Eye (tissue), 1 donor: ENCODE measurements at places on chromosomes 1 and 21.

DNA sequence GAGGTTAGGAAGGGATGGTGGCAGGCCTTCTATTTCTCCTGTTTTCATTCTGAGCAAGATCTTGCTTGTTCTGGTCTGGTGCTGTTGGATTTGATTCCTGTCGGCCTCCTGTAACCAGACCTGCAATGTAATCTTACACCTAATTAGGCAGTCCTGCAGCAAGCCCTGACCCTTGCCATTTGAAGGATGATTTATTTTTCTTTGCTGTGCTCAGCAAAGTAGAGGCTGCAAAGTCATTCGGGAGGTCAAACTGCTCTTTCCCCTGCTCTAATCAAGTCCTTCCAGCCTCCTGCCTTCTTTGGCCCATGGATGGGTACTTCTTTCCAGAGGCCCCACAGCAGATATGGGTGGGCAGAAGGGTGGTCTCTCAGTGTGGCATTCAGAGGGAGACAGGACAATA, 417.7 kb upstream of the USP24 start:
- no peak for DNase-seq

DNA sequence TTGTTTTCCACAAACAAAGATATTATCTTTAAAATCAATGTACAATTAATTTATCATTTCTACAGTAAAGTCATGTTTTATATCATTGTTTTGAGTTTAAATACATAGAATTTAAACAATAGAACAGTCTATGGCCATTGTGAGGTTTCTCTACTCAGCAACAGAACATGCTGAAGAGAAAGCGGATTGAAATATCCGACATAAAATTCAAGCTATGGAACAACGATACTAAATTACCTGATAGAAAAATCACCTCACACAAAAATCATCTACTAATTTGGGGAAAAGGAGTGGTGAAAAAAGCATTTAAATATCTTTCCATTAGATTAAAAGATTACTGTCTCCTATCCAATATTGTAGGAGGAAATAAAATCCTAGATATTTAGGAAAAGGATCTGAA, 12.6 kb downstream of the CDKN2C start:
- DNase-seq: no peak

GRCh38 chr1:218917656-218918055, 256.0 kb upstream of the LYPLAL1 start:
- no peak for DNase-seq

- DNase-seq: no peak
Measured at GRCh38 chr21:37436174-37436573, 69.6 kb downstream of the DYRK1A start.

DNA sequence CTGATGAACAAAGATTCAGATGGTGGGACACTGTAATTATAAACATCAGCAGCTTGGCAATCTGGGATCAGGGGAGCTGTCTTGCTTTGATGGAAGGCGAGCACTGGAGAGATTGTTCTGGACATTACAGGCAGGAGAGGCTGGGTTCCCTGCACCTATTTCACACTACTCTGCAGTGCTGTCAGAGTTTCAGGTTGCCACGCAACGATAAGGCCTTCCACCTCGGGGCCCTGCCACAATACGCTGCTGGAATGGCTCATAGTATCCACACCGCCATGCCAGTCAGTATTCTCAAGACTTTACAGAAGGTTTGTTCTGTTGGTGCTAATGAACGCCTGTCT, 96.8 kb downstream of the GLIS1 start:
- no peak for DNase-seq

GRCh38 chr1:242006976-242007375, 8.1 kb upstream of the MAP1LC3C start:
- DNase-seq: no peak

DNA sequence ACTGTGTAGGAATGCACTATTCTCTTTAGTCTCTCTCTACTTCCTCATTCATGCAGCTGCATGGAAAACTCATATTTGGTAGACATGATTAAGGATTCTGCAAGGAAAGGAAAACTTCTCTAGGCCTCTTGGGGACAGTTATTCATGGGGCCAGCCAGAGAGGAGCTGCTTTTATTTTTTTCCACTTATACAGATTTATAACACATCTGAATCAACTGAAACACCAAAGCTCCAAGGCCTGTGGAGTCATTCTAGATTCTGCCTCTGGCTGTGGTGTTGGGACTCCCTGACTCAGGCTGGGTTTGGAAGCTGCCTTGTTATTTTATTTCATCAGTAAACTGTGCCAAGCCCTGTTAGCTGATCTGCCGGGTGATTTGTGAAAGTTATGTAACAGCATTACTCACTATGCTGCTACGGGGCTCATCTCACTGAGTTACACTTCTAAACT, 83.9 kb upstream of the EDEM3 start:
- peak; percentile 57 for DNase-seq

- no peak for DNase-seq
Measured at GRCh38 chr1:79198832-79199231, 192.3 kb upstream of the ADGRL4 start.

- DNase-seq: no peak
Measured at GRCh38 chr1:179857009-179857408, 20.6 kb downstream of the TOR1AIP2 start.

DNA sequence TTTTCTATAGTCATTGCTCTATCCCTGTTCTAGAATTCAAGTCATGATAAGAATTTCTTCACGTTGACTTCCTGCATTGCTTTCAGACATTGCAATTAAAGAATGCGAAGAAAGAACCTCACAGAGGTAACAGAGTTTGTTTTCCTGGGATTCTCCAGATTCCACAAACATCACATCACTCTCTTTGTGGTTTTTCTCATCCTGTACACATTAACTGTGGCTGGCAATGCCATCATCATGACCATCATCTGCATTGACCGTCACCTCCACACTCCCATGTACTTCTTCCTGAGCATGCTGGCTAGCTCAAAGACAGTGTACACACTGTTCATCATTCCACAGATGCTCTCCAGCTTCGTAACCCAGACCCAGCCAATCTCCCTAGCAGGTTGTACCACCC, 10.6 kb downstream of the APCS start:
- DNase-seq: peak; percentile 14

- DNase-seq: no peak
Measured at GRCh38 chr1:246383239-246383589, 123.9 kb downstream of the SMYD3 start.

DNA sequence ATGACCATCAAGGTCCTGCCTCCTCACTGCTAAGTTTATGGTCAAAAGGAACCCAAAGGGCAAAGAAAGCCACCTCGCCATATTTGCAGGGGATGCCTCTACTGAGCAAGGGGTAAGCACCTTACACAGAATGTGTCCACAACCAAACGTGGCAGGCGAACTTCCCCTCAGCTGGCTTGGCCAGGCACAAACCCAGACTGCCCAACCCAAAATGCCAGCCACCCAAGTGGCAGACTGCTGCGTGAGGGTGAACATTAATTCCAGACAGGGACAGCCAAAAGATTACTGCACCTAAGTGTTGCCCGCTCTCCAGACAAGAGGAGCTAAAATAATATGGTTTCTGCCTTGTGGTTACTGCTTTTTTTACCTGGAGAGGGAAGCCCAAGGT, 16.0 kb downstream of the ZNF697 start:
- no peak for DNase-seq

- no peak for DNase-seq
Measured at GRCh38 chr1:37509181-37509580, 5.4 kb downstream of the MEAF6 start.

- no peak for DNase-seq
Measured at GRCh38 chr1:109827466-109827865, 63.7 kb upstream of the EPS8L3 start.

GRCh38 chr1:76607717-76608116, 259.6 kb upstream of the ST6GALNAC5 start:
- no peak for DNase-seq

GRCh38 chr1:158930504-158930903, 848 bp upstream of the PYHIN1 start:
- DNase-seq: no peak

- DNase-seq: peak; percentile 37
Measured at GRCh38 chr1:154344977-154345837, 19.9 kb downstream of the ATP8B2 start.

DNA sequence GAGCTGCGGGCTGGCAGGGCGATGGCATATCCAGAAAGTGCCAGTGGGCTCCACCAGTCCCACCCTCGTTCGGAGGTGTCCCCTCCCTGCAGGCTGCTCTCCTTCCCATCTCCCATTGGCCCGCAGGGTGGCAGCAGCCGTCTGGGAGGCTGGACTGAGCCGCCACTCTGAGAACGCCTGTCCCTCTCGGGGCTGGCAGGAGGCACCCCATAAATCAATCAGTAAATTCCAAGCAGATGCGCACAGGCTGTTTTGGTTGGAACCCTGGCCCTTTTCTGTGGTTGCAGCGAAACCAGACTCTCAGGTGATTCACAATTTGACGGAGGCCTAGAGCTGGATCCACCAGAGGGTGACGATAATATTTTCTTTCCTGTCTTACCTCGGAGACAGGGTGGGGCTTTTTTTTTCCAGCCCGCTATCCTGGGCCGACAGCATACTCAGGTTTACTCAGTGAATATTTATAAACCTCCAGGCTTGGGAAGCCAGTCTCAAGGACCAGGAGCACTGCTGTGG, 99.7 kb downstream of the GLIS1 start:
- no peak for DNase-seq

DNA sequence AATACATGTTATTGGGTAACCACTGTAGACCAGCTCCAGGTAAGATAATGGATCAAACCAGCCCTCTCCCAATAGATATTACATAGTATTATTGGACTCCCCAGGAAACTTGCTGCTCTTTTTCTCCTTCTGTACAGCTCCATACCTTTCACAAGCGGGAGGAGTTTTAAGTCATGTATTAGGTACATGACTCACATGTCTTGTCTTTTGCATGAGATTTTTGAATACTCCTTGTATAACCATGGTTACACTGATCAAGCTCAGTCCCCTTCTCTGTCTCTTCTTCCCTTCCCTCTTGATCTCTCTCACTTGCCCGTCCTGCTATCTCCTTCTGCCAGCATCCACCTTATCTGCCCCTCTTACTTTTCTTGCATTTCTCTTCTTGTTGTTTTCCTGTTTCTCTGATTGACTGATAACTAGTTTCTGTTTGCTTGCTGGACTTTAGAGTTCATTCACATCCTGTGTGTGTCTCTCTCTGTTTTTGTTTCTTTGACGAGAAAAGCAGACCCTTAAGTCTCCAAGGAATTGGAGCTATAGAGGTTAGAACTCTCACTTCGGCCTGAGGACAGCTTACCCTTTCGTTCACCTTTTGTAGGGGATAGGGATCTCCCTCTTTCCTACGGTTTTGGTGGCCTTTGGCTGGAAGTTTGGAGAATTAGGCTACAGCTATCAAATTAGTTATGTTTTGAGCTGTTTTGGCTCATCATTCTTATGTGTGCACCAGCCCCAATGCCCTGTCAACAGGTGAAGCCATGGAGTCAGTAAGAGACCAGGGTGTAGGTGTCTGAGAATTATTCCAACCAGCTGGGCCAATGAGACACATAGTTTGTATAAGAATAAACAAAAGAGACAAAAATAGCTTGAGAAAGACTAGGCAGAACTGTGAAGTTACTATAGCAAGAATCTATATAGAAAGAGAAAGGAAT, 49.0 kb upstream of the ASB17 start:
- no peak for DNase-seq

DNA sequence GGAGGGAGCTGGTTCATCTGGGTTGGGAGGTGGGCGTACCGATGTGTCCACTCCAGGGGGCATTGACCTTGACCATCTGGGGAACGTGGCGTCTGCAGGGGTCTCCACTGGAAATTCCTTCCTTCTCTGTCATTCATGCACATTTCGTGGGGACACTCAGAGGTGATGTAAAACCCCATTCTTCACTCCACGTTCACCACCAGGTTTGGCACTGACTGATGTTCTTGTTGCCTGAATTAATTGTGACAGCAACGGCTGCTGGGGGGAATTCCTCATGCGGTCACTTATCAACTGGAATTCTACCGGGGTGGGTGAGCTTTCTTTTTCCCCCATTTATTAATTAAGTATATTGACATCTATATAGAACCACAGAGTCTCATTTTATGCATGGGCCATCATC, 18.1 kb upstream of the POFUT2 start:
- DNase-seq: peak; percentile 63

DNA sequence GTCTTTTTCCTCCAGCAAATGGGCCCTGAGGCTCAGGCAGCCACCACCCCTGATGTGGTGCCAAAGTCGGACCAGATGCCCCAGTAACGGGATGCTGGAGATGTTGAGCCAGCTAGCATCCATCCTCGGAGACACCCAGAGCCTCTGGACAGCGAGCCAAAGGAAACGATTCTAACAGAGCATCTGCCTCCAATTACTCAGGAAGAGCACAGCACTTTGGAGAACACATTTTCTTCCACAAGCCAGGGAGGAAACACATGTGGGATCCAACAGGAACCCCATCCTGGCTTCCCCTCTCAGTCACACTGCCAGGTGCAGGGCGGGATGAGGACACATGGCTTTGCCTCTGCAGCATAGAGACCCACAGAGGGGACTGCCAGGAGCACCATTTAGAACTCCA, 44.9 kb downstream of the C1orf198 start:
- no peak for DNase-seq

DNA sequence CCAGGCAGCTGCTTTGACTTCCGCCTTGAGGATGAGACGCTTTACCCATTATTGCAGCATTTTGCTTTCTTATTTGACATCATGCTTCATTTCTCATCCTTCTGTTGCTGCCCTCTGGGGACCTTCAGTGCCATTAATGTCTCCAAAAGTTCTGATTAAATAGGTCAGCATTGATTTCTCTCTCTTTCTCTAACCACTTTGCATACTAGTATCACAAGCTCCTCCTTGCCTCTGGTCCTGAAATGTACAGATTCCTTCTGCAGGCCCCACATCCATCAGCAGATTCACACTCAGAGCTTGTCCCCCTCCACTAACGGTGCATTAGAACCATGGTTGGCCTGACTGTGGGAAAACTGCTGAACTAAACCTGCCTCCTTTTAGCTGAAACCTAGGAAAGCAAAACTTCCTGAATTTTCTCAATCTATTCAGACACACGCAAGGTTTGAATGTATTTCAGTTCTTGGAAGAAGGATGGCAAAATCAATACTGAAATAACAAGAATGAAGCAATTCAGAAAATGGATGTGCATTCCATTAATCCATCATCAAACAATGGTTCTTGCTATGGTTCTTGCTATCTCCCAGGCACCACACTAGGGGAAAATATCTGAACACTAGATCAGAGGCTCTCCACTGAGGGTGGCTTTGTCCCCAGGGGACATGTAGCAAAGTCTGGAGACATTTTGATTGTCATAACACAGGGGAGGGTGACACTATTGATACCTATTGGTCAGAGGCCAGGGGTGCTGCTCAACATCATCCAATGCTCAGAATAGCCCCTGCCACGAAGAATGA, 154.5 kb downstream of the PCP4 start:
- peak; percentile 64 for DNase-seq
